ENCODE measurements at places on chromosomes 12 and 14.

- DNase-seq = no peak
These were observed 107.2 kb downstream of the UNC79 start for GRCh38 chr14:93537951-93538350.

DNA sequence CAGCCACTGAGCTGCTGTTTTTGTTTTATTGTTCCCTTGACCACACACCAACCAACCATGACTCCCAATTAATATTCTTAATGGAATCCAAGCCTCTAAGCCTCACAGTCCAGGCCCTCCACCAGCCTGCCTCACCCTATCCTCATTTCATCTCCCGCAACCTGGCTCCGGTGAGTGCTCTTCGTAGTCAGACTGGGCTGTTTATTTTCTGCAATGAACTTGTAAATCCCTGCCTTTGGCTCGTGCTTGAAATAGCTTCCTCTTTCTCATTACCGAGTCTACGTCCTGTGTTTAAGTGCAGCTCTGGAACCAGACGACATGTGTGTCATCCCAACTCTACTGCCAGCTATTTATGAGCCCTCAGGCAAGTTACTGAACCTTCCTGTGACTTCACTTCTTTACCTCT is 12.4 kb upstream of the ETFBKMT start:
- DNase-seq = no peak

DNA sequence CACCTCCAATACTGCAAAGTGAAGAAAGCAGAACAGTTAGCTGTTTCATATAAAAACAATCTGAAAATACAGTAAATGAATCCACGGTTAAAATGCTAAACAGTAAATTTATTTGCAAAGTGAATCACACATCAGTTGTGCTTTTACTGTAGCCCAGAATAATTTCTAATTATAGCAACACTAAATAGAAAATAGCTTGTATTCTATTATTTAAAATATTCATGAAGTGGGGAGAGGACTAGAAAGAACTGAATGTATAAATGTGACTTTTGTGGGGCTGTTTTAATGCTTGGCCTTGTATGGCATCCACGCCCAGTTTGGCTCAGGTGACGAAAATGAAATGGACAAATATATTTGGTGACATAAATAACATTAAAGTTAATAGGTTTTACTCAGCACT is 148.2 kb downstream of the ATP23 start:
- no peak for DNase-seq

DNA sequence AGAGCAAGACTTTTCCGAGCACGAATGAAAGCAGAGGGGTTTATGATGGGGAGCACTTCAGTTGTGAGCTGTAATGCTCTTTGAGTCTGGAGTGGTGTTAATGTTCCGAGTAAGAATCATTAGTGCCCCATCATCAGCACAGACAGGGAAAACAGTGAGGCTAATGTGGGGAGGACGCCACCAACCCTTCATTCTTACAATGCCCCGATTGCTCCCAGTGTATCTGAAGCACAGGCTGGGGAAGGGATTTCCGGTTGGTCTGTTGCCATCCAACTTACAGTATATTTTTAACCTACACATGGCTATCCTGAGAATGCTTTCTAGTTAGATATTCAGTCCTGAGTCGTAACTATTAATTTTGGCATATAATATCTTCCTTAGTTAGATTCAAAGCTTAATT is 141.6 kb downstream of the APAF1 start:
- DNase-seq = no peak

GRCh38 chr14:54147282-54147681 is 190.7 kb upstream of the BMP4 start:
- DNase-seq = no peak

DNA sequence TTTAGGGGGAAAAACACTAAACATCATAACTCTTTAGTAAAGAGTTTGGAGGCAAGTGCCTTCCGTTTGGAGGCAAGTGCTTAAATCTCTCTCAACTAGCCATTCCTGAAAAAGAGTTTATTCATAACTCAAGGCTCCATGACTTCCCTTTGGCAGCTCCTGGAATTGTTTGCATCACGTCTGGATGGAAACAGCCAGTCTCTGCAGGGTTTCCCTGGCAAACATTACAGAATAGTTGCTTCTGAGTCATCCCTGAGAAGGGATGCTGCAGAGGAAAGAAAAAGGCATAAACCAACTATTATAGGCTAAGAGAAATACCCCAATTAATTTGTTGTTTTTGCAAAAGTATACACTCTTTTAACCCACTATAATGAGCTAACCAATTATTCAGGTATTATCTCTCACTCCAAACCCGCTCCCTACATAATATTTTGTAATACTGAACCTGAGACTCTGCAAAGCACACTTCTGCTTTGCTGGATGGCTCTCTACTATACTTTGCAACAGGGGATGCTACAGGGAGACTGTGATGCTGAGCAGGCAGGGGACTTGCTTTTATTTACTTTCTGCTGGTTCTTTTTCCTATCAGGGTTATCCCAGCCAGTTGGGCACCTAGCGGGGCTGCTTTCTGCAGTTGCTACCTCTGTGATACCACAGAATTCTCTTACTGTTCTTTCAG is 497.7 kb downstream of the FUT8 start:
- DNase-seq = no peak

GRCh38 chr14:53996041-53996440 is 39.4 kb upstream of the BMP4 start:
- no peak for DNase-seq

DNA sequence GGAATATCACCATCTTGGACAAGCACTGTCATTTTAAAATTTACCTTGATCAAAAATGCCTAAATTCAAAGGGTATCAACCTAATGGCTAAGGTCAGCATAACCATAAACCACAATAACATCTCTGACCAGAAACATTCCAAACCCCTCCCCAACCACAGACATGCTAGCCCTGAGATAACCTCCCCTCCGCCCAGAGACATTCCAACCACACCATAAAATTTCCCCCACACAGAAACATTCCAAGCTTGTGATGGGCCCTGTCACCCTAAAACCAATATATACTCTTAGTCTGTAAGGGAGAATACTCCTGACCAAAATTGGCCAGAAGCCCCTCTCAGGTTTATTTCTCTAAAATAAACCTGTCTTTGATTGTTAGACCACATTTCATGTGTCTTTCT is 17.7 kb downstream of the EPYC start:
- DNase-seq = no peak

DNA sequence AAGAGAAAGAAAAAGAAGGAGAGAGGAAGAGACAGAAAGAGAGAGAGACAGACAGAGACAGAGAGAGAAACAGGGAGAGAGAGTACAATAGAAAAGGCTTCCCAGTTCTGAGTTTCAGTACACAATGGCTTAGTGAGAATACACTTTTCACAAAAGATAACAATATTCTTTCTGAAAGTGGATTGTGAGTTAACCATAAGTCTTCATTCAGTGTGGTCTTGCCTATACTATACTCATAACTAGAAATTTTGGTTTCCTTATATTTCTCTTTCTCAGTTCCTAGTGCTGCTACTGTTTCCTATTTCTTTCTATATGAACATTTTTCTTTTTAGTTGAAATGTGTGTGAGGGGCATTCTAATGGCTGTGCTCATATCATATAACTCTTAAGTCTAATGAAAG is 9.3 kb downstream of the CD163L1 start:
- DNase-seq = no peak

- no peak for DNase-seq
These were observed 118.8 kb downstream of the SNAPC1 start for GRCh38 chr14:61881046-61881445.

DNA sequence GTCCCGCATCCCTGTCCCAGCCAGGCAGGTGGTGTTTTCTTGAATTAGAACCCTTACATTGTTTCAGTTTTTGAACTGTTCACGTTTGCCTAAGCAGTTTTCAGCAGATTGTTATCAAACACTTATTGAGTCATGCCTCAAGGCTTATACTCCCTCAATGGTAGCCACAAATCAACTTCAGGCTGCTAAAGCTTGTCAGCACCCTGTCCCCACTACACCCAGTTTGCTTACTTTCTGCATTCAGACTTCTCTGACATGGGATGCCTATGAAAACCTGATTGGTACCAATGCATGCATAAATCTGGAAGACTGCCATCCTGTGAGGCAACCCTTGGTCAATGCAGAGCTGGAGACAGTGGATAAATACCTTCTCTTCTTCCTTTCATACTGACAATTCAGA is 225.4 kb downstream of the BTG1 start:
- no peak for DNase-seq

DNA sequence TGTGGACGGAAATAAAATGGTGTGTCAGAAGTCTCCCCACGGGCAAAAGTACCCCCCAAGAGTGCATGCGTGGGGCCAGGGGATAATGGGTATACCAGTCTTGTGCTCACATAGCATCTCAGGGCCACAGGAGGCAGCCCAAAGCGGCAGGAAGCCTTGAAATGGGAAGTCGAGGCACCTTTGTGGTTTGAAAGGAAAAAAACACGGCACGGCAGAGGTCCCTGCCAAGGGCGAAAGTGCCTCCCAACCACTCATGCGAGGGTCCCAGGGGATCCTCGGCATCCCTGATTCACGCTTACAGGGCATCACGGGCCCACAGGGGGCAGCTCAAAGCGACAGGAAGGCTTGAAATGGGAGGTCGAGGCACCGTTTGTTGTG is 583.2 kb downstream of the ALG10 start:
- no peak for DNase-seq

GRCh38 chr12:27840229-27840999 is 60.4 kb upstream of the MANSC4 start:
- DNase-seq = no peak

DNA sequence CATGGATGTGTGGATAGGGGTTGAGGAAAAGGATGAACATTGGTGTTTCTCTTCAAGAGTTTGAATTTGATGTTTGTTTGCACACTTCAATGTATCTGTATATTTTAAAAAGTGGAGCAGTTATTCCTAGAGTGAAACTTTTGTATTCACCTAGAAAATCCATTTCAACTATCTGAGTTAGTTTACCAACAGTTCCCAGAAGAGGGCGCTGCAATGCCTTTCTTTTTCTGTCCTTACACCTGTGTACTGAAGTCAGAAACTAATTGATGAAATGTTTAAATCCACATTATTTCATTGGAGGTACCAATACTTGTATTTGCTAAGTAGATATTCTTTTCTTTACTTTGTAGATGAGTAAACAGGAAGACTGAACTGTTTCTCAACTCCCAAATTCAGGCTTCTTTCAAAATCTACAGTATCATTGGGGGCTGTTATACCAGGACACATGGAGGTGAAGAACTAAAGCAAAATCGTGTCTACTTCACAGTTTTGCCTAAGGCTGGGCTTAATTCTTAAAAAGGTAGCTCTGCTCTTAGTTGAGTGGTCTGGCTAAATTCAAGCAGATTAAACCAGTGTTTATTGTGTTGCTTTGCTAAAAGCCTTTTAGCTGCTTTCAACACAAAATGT is 26.6 kb upstream of the KLRB1 start:
- peak; percentile 50 for DNase-seq

- no peak for DNase-seq
These were observed 20.4 kb downstream of the CCDC88C start for GRCh38 chr14:91396959-91397815.

DNA sequence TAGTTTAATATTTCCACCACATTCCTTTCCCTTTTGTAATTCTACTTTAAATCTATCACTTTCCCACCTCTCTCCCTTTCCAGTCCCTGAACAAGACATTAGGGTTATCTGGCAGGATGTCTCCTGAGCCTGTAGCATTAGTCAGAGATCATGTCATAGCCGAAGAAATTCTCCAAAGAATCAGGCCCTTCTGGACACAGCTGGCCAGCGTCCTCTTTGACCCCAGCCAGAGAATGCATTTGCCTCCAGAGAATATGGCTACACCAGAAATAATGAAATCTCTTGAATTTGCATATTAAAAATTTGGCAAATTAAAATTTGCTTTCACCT is 56.7 kb downstream of the NTF3 start:
- DNase-seq = no peak

DNA sequence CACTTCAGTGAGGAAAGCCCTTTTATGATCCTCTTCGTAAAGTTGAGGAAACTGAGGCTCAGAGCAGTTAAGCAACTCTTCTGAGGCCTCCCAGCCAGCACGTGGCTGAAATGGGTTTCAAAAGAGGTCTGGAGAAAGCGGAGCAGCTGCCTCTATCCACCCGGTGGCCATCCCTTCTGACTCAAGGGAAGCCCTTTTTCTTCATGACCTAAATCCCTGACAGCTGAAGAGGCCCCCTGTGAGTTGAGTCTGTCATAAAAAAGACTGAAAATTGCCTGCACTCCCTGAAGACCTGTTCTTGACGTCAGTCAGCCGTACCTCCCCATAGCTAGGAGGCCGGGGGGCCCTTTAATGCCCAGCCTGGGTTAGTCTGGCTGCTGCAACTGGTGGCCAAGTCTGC is 10.7 kb downstream of the CMKLR1 start:
- no peak for DNase-seq

- no peak for DNase-seq
These were observed 2.6 kb upstream of the ACACB start for GRCh38 chr12:109113661-109114321.

GRCh38 chr12:4447151-4447550 is 1.5 kb upstream of the FGF6 start:
- no peak for DNase-seq

GRCh38 chr12:91718326-91718725 is 427.3 kb downstream of the BTG1 start:
- no peak for DNase-seq

DNA sequence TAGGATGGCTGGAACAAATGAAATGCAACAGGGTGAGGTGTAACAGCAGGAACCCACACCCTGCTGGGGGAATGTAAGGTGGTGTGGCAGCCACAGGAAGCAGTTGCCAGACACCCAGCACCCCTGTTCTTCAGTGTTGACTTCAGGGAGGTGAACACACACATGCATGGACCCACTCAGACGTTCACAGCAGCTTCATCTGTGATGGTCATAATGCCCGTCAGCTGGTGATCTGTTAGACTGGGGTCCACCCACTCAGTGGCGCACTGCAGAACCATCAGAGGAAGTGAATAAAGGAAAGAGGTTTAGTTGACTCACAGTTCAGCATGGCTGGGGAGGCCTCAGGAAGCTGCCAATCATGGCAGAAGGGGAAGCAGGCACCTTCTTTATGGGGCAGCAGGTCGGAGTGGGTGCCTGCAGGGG is 22.7 kb upstream of the TEX22 start:
- DNase-seq = no peak

GRCh38 chr14:21617614-21618013 is 17.1 kb downstream of the OR10G2 start:
- DNase-seq = no peak

GRCh38 chr12:29726741-29727348 is 56.9 kb downstream of the TMTC1 start:
- no peak for DNase-seq

DNA sequence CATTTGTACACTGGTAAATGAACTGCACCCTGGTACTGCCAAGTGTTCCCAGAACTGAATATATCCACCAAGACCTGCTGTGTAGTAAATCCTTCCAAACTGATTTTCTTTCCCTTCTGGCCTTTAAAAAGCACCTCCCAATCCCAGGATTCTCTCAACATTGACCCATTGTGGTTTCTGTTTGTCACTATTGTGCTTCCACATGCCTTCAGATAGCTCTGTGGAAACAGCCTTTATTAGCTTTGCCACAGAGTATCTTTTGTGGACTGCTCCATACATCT is 949 bp upstream of the KIF21A start:
- DNase-seq = no peak

- no peak for DNase-seq
These were observed 6.3 kb downstream of the MIS18BP1 start for GRCh38 chr14:45246691-45247090.

Data from iPS-NIHi11 (cell line).